T follicular helper cell (primary cell): ENCODE measurements at places on chromosomes 4 and X.

DNA sequence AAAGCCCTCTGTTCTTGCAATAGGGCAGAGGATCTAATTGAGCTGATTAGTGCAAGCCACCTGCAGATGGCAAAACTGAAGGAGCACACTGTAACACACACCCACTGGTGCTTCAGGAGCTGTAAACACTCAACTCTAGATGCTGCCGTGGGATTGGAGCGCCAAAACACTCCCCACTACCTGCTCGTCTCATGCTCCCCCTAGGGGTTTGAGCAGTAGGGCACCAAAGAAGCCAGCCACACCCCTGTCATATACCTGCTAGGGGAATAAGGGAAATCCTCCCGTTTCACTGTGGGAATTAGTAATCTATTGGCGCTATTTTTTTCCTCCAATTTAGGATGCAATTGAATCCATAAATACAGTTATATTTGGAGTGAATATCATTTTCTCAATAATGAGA is 360.2 kb downstream of the GLUD2 start:
- no peak for DNase-seq

DNA sequence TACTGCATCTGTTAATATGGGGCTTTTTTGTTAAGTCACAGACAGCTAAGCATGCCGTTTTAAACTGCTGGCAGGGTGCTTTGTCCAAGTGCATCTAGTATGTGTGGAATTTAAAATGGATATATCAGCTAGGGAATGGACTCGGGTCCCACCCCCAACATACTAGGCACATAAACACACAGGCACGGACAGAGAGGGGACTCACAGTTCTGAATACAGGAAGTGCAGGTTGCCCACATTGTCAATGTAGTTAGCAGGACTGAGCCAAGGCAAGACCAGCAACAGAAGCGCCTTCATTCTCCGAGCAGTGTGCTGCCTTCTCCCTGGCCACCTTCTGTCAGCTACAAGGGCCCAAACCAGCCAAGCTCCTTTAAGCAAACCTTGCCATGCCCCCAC is 33.6 kb downstream of the LNX1 start:
- DNase-seq = no peak

DNA sequence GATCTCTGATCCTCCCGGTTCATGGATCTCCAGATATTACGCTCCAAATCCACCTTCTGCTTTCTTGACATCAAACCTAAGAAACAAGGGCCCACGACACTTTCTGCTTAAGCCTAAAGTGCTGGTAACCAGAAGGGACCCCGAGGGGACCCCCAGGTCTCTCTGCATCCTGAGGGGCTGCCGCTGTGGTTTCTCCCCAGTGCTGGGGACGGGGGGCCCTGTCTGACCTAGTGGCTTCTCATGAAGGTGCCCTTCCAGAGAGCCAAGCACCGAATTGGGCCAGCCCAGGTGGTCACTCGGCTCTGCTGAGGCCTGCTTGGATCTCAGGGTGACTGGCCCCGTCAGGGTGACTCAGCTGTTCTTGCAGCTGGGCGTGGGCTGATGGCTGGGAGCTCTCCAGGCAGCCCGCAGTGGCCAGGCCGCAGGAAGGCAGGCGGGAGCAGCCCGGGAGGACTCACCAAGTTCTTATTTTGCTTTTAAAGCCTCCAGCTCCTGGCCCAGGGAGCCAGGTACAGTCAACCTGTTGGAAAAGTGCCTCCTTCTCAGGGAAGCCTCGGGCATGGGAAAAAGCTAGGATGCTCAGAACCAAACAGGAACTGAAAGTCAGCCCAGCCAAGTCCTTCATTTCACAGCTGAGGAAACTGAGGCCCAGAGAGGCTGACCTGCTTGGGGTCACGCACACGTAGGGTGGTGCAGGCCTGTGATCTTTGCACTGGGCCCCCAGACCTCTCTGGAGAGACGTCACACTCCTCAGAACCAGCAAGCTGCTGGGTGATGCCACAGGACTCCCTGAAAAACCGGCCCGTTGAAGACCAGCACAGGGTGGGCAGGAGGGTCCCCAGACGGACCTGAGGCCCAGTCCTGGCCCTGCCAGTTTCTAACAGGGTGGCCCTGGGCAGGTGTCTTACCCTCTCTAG is 16.7 kb downstream of the BLOC1S4 start:
- DNase-seq = no peak

DNA sequence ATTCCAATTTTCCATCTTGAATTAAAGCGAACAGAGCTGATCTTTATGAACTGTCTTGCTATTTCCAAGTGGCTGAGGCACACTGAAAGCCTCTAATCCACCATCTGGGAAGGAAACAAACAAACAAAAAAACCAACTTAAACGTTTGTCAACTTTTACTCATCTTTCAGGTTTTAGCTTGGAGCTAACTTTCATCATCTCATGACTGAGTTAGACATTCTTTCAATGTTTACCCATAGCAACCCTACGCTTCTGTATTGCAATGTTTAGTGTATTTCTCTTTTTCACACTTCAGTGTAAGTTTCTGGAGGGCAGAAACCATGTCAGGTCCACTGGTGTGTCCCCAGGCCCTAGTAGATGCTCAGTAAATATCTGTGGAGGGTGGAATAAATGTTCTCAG is 343.8 kb downstream of the GBA3 start:
- no peak for DNase-seq

GRCh38 chr4:90184560-90184959 is 57.4 kb downstream of the CCSER1 start:
- no peak for DNase-seq

DNA sequence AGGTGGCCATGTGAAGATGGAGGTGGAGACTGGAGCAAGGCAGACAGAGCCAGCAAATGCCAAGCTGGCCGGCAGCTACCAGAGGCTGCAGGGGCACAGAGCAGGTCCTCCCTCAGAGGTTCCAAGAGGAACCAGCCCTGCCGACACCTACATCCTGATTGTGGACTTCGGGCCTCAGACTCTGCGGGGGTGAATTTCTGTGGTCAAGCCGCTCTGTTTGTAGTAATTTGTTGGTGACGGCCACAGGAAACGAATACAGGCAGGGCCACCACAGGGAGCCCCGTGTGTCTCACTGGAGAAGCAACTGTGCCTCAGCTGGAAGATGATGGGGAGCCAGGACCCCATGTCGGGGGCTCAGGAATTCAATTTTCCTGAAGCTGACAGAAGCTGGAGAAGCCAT is 28.3 kb downstream of the ZFYVE28 start:
- DNase-seq = no peak

- DNase-seq = no peak
Observed at GRCh38 chrX:79084923-79085322, 59.6 kb upstream of the GPR174 start.

DNA sequence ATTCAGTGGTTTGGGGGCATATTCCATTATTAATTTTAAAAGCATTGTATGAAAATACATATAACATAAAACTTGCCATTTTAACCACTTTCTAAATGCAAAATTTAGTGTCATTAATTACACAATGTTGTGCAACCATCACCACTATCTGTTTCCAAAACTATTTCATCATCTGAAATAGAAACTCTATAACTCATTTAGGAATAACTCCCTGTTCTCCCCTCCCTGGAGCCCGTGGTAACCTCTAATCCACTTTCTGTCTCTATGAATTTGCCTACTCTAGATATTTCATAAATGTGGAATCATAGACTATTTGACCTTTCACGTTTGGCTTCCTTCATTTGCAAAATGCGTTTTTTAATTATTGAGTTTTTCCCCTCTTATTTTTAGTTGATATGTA is 101.4 kb upstream of the GPC4 start:
- no peak for DNase-seq

DNA sequence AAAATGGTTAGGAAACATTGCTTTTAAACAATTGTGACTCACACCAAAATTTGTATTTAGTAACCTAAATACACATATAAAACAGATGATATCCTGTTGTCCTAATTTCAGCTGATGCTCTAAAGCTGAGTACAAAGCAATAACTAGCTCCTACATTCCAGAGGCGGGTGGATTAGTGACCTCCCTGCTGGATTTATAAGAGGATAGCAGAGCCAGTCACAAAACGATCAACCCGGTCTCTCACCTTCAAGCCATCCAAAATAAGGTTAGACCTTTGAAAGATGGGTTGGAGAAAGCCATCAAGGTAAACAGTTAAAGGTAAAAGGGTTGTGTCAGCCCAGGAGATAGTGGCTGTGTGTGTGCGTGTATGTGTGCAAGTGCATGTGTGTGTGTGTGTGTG is 43.2 kb upstream of the SFRP2 start:
- no peak for DNase-seq

DNA sequence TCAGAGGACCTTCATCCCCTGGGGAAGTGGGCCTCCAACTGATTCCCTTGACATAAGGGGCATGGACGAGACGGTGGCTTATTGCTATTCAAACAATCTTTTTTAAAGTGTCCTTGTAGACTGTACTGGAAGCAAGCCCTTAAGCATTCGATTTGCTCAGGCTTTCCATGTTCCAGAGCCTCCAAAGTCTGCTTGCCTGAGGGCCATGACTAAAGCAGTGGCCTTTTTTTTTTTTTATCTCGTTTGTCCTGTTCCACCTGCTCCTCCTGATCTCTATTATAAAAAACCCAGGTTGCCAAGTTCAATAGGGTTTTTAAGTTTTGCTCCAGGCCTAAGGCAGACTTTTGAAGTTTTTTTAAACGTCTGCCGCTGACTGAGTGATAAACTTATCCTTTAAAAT is 103.7 kb upstream of the AADAT start:
- no peak for DNase-seq

GRCh38 chr4:40439519-40439918 is 104.4 kb downstream of the CHRNA9 start:
- DNase-seq = no peak

GRCh38 chr4:26786916-26787315 is 73.7 kb upstream of the STIM2 start:
- no peak for DNase-seq

DNA sequence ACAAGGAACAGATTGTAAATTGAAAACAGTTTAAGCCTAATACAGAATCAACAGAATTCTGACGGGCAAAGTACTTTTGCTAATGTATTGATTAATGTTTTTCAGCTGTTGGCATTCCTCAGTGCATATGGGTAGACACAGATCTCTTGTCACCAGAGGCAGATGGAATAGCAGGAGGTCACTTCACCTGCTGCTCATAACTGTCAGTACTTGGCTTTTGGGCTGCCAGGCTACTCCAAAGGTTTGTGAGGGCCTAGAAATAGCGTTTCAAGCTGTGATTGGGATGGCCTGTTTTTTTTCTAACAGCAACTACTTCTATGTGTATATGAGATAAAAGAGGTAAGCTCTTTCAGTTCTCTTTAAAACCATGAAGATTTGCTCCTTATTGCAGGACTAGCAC is 307.5 kb upstream of the ANXA10 start:
- no peak for DNase-seq

DNA sequence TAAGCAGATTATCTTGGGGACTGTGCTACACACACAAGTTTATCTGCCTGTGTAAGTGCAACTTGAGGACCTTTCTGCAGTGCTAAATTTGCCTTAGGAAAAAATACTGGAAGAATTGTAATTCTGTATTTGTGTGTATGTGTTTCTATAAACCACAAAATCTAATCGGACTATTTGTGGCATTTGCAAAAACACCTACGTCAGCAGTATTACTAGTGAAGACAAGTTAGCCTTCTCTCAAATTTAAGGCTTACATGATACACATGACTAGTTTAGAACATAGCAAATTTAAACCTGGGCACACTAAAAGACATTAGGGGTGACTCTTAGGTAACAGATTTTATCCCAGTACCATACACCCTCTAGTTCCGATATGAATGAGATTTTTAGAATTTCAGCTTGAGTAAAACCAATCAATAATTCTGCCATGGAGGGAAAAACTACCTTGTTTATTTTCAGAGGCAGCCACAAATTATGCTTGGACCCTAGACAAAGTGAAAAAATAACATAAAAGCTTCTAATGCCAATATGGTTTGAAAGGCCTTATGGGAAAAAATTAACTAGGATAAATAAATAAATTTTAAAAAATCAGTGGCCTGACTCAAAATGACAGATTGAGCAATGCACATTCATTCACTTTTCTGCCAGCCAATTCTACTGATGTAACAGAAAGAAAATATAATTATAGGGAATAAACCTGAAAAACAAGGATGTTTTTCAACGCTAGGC is 176.4 kb downstream of the SNCA start:
- DNase-seq = no peak

GRCh38 chr4:150164956-150165629 is 86.8 kb downstream of the DCLK2 start:
- no peak for DNase-seq

DNA sequence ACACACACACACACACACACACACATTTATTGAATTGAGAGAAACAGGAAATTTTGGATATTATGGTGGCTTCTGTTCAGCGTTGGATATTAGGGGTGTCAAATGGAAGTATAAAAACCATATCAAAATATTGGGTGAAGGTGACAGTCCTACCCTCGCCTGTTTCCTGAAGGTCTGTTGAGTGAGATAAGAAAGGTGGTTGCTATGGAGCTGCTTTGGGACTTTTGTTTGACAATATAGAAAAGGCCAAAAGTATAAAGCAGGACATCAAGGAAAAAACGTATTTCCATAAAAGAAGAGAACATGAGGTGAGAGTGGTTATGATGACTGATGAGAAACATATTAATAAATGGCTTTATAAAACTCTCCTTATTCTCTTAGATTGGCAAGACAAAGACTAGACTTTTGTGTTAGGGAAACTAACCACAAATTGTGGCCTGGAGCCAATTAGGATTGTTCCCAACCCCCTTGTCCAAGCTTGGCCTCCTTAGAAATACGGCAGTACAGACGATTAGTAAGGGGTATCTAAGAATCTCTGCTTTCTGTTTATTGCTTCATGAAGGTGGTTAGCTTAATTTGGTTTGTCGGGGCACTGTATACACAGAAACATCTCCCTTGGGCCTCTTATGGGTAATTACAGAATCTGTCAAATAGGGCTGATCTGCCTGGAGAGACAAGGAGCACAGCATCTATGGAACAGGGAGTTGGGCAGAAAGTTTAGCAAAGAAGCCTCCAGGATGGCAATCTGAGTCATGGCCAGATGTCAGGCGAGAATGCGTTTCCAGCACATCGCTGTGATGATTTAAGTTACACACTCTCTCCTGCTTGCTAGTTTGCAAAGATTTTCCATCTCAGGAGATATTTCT is 198.0 kb downstream of the CBR4 start:
- no peak for DNase-seq

DNA sequence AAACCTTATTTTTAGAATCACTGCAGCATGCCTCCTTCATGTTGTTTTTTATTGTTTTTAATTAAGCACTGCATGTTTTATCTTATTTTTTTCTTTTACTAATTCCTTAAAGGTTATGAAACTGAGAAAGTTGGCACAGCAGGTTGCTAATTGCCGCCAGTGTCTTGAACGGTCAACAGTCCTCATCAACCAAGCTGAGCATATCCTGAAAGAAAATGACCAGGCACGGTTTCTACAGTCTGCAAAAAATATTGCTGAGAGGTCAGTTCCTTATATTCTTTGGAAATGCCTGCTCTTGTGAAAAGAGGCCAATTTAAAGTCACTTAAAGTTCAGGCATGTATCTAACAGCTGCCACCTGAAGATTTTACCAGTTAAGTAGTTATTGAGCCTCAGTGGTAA is 76.8 kb downstream of the TEX13B start:
- DNase-seq = no peak

GRCh38 chr4:59643682-59644081 is 1556.4 kb upstream of the ADGRL3 start:
- no peak for DNase-seq
